ENCODE measurements at places on chromosomes 16 and 17. TPM values are rescaled to one million over a fixed set of nuclear protein-coding genes. Genes with fewer than 3 reads are reported as not detected.

- H3K4me1 ChIP-seq, result no peaks in the 10 kb centered on the region
- peaks cover 49% of the 10 kb centered on the region for H3K27me3 ChIP-seq
- H3K4me3 ChIP-seq, result no peak overlapping the region
- no peak overlapping the region for H3K27ac ChIP-seq
Measured at GRCh38 chr17:77692571-77693161, 265.8 kb upstream of the TNRC6C start.

DNA sequence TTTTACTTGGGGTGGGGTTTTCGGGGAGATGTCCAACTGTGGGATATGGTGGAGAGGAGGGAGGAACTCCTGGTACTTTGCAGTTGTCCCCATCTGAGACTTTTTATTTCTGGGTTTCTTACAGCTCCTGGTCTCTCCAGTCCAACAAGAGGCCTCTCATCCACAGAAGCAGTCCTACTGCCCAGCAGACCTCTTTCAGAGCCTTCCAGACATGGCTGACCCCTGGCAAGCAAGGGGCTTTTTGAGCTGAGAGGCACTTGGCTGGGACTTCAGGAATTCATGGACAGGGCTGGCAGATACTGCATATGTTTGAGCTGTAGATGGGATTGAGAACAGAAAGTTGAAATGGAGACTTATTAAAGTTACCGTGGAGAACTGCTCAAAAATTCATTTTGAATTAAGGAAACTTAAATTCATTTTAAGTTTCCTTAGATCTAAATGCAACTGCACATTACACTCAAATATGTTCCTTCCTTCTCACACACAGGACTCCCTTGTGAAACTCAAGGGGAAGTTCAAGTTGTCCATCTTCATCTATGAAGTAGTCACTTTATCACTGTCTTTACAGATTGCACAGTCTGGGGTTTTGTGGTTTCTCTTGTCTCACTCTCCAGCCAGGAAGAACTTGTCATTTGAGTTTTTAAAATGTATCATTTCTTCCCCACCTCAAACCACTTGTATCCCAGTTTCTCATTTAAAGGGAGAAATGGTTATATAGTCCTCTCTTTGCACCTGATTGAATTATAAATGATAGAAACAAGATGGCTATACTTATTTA is 1.1 kb downstream of the LASP1NB start:
- H3K4me1 ChIP-seq, result no peaks in the 10 kb centered on the region
- H3K4me3 ChIP-seq, result peak overlapping the region; percentile 25
- DNase-seq, result no peak
- H3K36me3 ChIP-seq, result no peaks in the 10 kb centered on the region
- no peaks in the 10 kb centered on the region for H3K27me3 ChIP-seq
- H3K27ac ChIP-seq, result no peak overlapping the region

GRCh38 chr16:24996301-24996700 is 18.9 kb downstream of the ARHGAP17 start:
- H3K27me3 ChIP-seq, result no peaks in the 10 kb centered on the region
- H3K36me3 ChIP-seq, result no peaks in the 10 kb centered on the region
- no peak overlapping the region for H3K4me3 ChIP-seq
- H3K27ac ChIP-seq, result peak overlapping the region; percentile 92
- DNase-seq, result no peak

DNA sequence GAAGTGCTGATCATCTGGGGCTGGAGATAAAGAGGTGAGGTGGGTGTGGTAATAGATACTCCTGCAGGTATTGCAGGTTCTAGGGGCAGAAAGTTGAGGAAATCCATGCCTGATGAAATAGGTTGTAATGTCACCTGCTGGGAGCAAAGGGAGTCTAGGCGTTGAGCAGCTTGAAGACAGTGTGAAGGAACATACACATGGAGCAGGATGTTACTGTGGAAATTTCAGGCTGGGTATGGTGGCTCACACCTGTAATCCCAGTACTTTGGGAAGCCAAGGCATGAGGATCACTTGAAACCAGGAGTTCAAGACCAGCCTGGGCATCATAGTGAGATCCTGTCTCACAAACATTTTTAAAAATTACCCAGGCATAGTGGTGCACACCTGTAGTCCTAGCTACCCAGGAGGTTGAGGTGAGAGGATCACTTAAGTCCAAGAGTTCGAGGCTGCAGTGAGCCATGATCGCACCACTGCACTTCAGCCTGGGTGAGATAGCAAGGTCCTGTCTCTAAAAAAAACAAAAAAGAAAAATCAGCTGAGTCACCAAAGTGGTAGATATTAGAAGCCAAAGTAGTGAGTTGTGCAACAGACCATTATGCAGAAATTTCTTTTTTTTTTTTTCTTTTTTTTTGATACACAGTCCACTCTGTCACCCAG is 9.1 kb upstream of the CRYBA1 start:
- H3K4me1 ChIP-seq, result peaks cover 17% of the 10 kb centered on the region
- no peaks in the 10 kb centered on the region for H3K27me3 ChIP-seq
- H3K27ac ChIP-seq, result no peak overlapping the region

The P2RX1 gene
- not detected for total RNA-seq

The TMC6 gene
- 58.0 TPM for total RNA-seq

The NFAT5 gene
- total RNA-seq, result 57.0 TPM
